ENCODE measurements at places on chromosomes 11 and 22. TPM values are rescaled to one million over a fixed set of nuclear protein-coding genes. Genes with fewer than 3 reads are reported as not detected.
A peak's percentile ranks its signal among the peaks of the same experiment; 100 is the strongest.

GRCh38 chr11:81005595-81005994, 1564.8 kb upstream of the TENM4 start:
- peaks cover 13% of the 10 kb centered on the region for H3K4me1 ChIP-seq
- peak overlapping the region; percentile 61 for H3K27ac ChIP-seq

The SUSD2 gene
- 0.77 TPM for total RNA-seq

The SERGEF gene
- total RNA-seq = 38.5 TPM

The NDUFS8 gene
- total RNA-seq = 88.1 TPM

The ARHGAP8 gene
- total RNA-seq = 0.17 TPM

DNA sequence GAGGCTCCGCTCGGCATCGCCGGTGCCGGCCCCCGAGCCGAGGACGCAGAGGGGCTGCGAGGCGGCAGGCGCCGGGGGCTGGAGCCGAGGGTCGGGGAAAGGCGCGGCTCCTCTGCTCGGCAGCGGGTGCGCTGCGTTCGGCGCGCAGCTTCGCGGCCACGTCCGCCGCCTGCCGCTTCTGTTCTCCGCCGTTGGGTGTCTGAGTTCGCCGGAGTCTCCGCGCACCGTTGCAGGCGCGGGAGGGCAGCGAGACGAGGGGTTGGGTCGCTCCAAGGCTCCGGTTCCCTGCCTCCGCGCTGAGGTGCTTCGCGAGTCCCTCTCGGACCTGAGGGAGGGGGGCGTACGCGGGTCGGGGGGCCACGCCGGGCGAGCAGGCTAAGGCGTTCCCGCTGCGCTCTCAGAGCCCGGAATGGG, 347 bp downstream of the MN1 start:
- H3K4me1 ChIP-seq = peaks cover 3% of the 10 kb centered on the region
- no peaks in the 10 kb centered on the region for H3K27me3 ChIP-seq
- no peaks in the 10 kb centered on the region for H3K36me3 ChIP-seq
- H3K27ac ChIP-seq = peak overlapping the region; percentile 14
- H3K4me3 ChIP-seq = peak overlapping the region; percentile 76

GRCh38 chr11:59200423-59200746, 12.3 kb downstream of the MPEG1 start:
- H3K36me3 ChIP-seq = no peaks in the 10 kb centered on the region
- H3K27me3 ChIP-seq = no peaks in the 10 kb centered on the region
- no peak overlapping the region for H3K4me3 ChIP-seq
- H3K4me1 ChIP-seq = peaks cover 11% of the 10 kb centered on the region

The NPAS4 gene
- not detected for total RNA-seq

DNA sequence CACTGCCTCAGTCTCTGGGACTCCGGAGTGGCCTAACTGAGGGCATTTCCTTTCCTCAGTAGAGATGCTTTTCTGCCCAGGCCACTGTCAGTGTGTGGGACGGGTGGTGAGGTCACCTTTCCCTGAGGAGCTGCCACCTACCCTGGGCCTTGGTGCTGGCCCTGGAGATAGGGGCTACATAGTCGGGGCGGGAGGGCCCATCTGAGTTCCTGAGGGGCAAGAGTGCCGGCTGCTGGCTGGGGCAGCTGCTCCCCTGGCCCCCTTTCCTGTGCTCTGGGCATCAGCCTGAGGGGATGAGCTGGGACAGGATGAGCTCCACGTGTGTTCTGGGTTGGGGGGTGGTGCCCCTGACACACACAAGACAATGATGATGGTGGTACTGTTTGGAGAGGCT, 5.4 kb downstream of the KCNC1 start:
- no peak for DNase-seq
- no peaks in the 10 kb centered on the region for H3K4me1 ChIP-seq
- H3K27ac ChIP-seq = no peak overlapping the region
- no peaks in the 10 kb centered on the region for H3K36me3 ChIP-seq

- H3K27me3 ChIP-seq = no peaks in the 10 kb centered on the region
- no peak overlapping the region for H3K4me3 ChIP-seq
- no peak overlapping the region for H3K27ac ChIP-seq
- DNase-seq = no peak
- H3K36me3 ChIP-seq = peaks cover 6% of the 10 kb centered on the region
- H3K4me1 ChIP-seq = peaks cover 49% of the 10 kb centered on the region
These were observed 8.3 kb downstream of the PLXNB2 start for GRCh38 chr22:50298937-50299784.

- peak overlapping the region; percentile 79 for H3K4me3 ChIP-seq
- peaks cover 12% of the 10 kb centered on the region for H3K4me1 ChIP-seq
- H3K36me3 ChIP-seq = peaks cover 1% of the 10 kb centered on the region
These were observed 461 bp downstream of the TBC1D10A start for GRCh38 chr22:30326255-30326705.

DNA sequence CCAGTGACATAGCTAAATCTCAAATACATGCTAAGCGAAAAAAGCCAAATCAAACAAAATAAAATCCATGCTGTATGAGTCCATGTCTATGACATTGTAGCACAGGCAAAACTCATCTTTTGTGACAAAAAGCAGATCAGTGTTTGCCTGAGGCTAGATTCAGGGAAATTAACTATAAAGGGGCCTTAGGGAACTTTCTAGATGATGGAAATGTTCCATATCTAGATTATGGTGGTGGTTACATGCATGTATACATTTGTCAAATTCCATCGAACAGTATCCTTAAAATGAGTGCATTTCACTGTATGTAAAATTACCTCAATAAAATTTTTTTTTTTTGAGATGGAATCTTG, 14.9 kb downstream of the CD5 start:
- H3K27ac ChIP-seq = no peak overlapping the region
- no peaks in the 10 kb centered on the region for H3K4me1 ChIP-seq
- no peak overlapping the region for H3K4me3 ChIP-seq
- no peak for DNase-seq
- no peaks in the 10 kb centered on the region for H3K27me3 ChIP-seq
- no peaks in the 10 kb centered on the region for H3K36me3 ChIP-seq

The C11orf87 gene
- total RNA-seq = not detected

GRCh38 chr11:2547806-2548205, 103.0 kb downstream of the KCNQ1 start:
- H3K27ac ChIP-seq = no peak overlapping the region
- H3K36me3 ChIP-seq = no peaks in the 10 kb centered on the region
- H3K4me1 ChIP-seq = no peaks in the 10 kb centered on the region
- peaks cover 6% of the 10 kb centered on the region for H3K27me3 ChIP-seq

GRCh38 chr11:130214861-130215530, 55.4 kb downstream of the ST14 start:
- no peak for DNase-seq
- no peaks in the 10 kb centered on the region for H3K36me3 ChIP-seq
- no peak overlapping the region for H3K4me3 ChIP-seq
- no peaks in the 10 kb centered on the region for H3K4me1 ChIP-seq

The OR52E8 gene
- not detected for total RNA-seq

- H3K4me1 ChIP-seq = no peaks in the 10 kb centered on the region
- peaks cover 8% of the 10 kb centered on the region for H3K27me3 ChIP-seq
- DNase-seq = no peak
- no peaks in the 10 kb centered on the region for H3K36me3 ChIP-seq
- H3K27ac ChIP-seq = no peak overlapping the region
These were observed 2.5 kb upstream of the ASCL2 start for GRCh38 chr11:2272946-2273280.

GRCh38 chr11:75503531-75504099, 22.1 kb downstream of the GDPD5 start:
- no peak for DNase-seq
- H3K27ac ChIP-seq = no peak overlapping the region
- H3K4me3 ChIP-seq = no peak overlapping the region
- no peaks in the 10 kb centered on the region for H3K27me3 ChIP-seq

DNA sequence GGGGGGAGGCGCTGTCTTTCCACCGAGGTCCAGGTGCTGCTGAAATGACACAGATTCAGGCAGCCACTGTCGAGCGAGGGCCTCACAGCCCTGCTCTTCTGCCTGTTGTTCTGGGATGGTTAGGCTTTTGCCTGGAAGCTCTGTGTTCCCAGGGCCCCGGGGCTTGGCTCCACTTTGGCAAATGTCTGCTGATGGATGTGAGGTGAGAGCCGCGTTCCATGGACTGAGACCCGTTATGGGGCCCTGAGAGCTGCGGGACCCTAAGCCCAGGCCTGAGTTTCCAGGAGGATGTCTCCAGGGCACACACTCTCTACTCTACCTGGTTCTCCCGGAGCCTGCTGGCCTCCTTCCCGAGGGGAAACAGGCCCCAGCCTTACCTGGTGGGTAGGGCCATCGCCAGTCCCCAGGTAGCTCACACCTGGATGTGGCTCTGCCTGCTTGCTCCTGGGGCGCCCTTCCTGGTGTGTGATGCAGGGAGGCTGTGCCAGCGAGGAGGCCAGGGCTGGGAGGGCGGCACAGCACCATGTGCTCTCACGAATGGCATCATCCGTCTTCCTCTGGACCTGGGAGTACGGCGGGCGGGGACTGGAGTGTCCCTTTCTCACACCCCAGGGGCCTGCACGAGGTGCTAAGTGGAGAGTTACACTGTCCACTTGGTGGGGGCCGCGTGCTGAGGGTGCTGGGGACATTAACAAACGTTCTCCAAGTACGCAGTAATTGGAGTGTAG, 435.5 kb downstream of the TBC1D22A start:
- H3K4me3 ChIP-seq = no peak overlapping the region
- no peaks in the 10 kb centered on the region for H3K27me3 ChIP-seq
- DNase-seq = no peak
- H3K4me1 ChIP-seq = no peaks in the 10 kb centered on the region

The TOLLIP gene
- 21.8 TPM for total RNA-seq

- H3K27ac ChIP-seq = no peak overlapping the region
- DNase-seq = no peak
- H3K27me3 ChIP-seq = no peaks in the 10 kb centered on the region
These were observed 21.4 kb upstream of the DKK3 start for GRCh38 chr11:12029738-12030363.

DNA sequence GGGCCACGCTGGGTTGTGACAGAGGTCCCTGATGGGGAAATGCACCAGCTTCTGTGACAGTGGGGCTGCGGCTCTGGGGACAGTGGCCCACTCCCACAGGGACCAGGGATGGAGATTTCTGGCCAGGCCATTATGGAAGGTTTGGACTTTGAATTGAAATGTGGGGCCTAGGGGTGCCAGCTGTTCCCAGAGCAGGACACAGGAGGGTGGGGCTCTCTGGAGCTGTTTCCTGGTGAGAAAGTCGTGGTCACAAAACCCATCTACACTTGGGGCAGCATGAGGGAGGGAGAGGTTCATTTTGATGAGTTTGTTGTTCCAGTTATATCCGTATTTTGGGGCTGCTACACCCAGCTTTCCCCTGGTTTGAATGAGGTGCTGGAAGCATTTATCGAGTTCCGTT, 52.2 kb downstream of the LRP5 start:
- H3K4me3 ChIP-seq = no peak overlapping the region
- H3K27me3 ChIP-seq = no peaks in the 10 kb centered on the region
- H3K4me1 ChIP-seq = no peaks in the 10 kb centered on the region
- H3K27ac ChIP-seq = no peak overlapping the region
- no peak for DNase-seq
- no peaks in the 10 kb centered on the region for H3K36me3 ChIP-seq

GRCh38 chr11:8683115-8683807, 669 bp downstream of the RPL27A start:
- H3K36me3 ChIP-seq = peaks cover 18% of the 10 kb centered on the region
- H3K27ac ChIP-seq = peak overlapping the region; percentile 98
- H3K4me1 ChIP-seq = peaks cover 11% of the 10 kb centered on the region
- H3K27me3 ChIP-seq = no peaks in the 10 kb centered on the region
- DNase-seq = no peak

DNA sequence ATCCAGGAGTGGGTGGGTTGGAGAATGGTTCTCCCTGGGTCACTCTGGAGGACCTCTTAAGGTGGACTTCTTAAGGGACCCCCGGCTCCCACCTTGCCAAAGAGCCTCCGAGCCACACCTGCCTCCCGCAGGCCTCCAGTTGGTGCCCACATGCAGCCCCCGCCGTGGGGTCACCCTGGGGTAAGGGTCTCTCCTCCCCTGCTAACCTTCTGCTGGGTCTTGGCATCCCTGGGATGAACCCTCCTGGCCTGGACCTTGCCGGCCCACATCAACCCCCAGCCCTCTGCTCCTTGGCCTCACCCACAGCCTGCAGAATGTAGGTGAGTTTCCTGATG, 12.5 kb upstream of the MUC6 start:
- no peaks in the 10 kb centered on the region for H3K4me1 ChIP-seq
- peaks cover 7% of the 10 kb centered on the region for H3K27me3 ChIP-seq
- no peaks in the 10 kb centered on the region for H3K36me3 ChIP-seq
- no peak overlapping the region for H3K27ac ChIP-seq

The OR56A1 gene
- total RNA-seq = not detected

DNA sequence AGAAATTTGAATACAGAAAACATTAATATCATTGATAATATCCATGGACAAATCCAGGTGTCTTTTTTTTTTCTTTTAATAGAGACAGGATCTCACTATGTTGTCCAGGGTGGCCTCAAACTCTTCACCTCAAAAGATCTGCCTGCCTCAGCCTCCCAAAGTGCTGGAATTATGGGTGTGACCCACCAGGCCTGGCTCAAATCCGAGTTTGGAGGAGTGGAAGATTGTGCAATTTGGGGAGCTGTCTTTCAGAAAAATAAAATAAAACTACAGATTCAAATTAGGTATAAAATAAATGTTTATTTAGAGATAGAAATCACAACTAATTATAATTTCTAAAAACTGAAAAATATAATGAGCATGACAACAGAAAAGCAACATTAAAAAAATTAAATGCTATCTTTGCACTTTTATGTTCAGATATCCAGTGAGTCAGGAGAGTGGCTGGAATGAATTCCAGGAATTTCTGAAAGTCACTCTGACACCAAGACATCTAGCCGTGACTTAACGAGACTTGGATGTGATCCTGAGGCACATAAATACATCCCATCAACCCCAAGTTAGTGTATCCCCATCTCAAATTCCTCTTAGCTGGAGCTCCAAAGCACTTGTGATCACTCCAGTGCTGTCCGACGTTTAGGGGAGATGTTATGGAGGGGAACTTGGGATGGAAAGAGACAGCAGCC, 128.6 kb upstream of the THY1 start:
- H3K27ac ChIP-seq = no peak overlapping the region
- no peaks in the 10 kb centered on the region for H3K36me3 ChIP-seq
- H3K27me3 ChIP-seq = no peaks in the 10 kb centered on the region
- no peak for DNase-seq
- H3K4me1 ChIP-seq = no peaks in the 10 kb centered on the region
- H3K4me3 ChIP-seq = no peak overlapping the region

The LINC01488 gene
- total RNA-seq = not detected

GRCh38 chr11:100229086-100229485, 458.0 kb upstream of the ARHGAP42 start:
- DNase-seq = no peak
- H3K4me3 ChIP-seq = no peak overlapping the region
- H3K27ac ChIP-seq = no peak overlapping the region
- no peaks in the 10 kb centered on the region for H3K4me1 ChIP-seq
- no peaks in the 10 kb centered on the region for H3K27me3 ChIP-seq

Measured in fibroblast of lung (primary cell).